ENCODE measurements at places on chromosomes 2 and 18. TPM values are rescaled to one million over a fixed set of nuclear protein-coding genes. Genes with fewer than 3 reads are reported as not detected.
A peak's percentile ranks its signal among the peaks of the same experiment; 100 is the strongest.

SATB2 gene
- 2.7 TPM for polyA plus RNA-seq

GALR1 gene
- polyA plus RNA-seq: not detected

GRCh38 chr2:199460101-199460671 lies 2.4 kb upstream of the SATB2 start:
- no peak for DNase-seq

- DNase-seq: peak; percentile 58
Observed at GRCh38 chr2:23617167-23617810, 232.3 kb downstream of the KLHL29 start.

FIGN gene
- 3.0 TPM for polyA plus RNA-seq

DNA sequence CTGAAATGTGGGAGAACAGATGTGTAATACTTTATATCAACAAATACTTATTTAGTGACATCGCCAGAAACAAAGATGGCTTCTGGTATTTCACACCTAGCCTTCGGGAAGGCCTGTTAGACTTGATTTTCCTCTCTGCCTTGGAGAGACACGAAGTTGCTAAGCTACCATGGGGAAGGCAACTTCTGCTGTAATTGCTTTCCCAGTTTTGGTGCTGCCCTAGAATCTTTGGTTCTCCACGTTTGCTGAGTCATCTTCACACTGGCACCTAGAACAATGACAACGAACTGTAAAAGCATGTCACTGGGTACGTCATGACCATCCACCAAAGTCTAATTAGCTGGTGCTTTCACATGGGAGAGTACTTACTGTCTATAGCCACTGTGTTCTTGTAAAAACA lies 58.7 kb upstream of the ACTR3 start:
- DNase-seq: no peak

GRCh38 chr2:48161628-48162027 lies 255.3 kb upstream of the FBXO11 start:
- no peak for DNase-seq

DSEL gene
- 19.9 TPM for polyA plus RNA-seq

CAPN13 gene
- not detected for polyA plus RNA-seq

- no peak for DNase-seq
Observed at GRCh38 chr2:55141572-55142413, 90.3 kb downstream of the CLHC1 start.

LINC00305 gene
- not detected for polyA plus RNA-seq

MYO7B gene
- 0.07 TPM for polyA plus RNA-seq

DOCK10 gene
- 62.7 TPM for polyA plus RNA-seq

- no peak for DNase-seq
Observed at GRCh38 chr18:54720620-54721019, 107.7 kb upstream of the RAB27B start.

DNA sequence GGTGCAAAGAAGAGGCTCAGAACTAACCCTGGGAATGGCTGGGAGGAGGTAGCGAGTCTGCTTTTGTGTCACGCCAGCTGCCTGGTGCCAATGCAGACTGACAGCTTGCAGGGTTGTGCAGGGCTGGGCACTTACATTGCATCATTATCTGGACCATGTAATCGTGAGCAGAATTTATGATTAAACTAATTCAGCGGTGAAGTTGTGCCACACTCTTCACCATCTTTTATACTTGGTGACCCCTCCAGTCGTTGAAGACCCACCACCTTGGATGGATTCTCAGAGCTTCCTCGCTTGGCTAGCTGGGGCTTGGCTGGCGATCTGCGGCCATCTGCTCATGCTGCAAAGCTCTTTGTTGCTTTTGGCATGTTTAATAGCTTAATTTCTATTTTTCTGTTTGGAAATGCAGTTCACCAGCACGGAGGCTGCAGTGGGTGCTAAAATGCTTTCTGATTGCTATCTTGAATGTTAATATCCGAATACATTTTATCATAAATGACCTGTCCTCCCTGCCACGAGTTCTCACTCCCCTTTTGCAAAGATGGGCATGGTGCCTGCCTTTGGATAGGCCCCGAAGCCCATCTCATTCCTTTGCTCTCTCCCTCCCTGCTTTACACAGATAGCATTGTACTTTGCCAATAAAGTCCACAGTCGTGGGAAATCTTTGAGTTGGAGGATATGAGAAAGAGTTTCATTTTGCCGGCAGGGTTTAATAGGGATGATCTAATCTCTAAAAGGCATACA lies 188.2 kb downstream of the PRKCE start:
- no peak for DNase-seq

GRCh38 chr2:98282109-98282508 lies 64.1 kb upstream of the CNGA3 start:
- no peak for DNase-seq

GRCh38 chr18:2923464-2923863 lies 76.7 kb downstream of the EMILIN2 start:
- DNase-seq: no peak

DNA sequence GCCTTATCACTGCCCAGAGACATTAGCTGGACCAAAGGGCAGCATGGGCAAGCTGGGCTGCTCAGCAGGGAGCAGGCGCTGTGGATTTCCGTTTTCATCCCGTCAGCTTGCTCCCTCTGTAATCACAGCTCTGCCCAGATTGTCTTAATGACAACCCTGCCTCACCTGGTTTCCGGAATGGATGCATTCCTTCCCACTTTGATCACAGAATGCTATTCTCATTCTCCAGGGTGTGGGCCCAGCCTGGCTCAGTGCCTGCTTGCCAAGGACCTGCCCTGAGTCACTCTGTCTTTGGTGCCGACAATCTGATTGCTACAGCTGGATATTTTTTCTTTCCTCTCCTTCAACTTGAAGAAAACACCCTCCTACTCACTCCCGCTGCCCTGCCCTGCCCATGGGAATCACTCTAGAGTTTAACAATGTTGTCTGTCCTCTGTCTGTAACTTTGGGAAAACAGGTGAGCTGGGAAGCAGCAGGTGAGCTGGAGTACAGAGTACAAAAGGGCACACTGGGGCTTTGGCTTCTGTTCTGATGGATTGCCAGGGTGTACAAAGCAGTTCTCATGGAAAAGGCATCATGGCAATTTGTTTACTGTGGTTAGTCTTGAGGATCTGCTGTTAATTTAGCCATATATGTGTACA lies 27.2 kb upstream of the FAM136A start:
- DNase-seq: no peak

PAIP2B gene
- polyA plus RNA-seq: 0.29 TPM

DLGAP1 gene
- 0.02 TPM for polyA plus RNA-seq

GRCh38 chr18:32378705-32379104 lies 92.0 kb downstream of the GAREM1 start:
- DNase-seq: no peak

DNA sequence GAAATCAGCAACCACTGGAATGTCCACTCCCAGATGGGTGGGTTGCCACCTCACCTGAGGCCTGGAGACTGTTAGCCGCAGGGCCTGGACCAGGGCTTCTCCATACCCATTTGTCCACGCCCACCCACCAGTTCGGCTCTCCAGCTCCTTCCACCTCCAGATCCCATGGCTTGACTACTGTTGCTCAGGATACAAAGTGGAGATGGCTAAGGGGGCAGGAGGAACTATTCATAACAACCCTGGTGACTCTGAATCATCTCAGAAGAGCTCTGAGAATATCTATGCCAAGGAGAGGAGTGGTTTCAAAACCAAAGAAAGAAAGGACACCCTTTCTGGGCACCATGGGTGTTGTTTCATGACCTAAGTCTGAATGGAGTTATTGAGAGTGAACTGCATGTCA lies 145.8 kb downstream of the LAMA3 start:
- DNase-seq: no peak

DNA sequence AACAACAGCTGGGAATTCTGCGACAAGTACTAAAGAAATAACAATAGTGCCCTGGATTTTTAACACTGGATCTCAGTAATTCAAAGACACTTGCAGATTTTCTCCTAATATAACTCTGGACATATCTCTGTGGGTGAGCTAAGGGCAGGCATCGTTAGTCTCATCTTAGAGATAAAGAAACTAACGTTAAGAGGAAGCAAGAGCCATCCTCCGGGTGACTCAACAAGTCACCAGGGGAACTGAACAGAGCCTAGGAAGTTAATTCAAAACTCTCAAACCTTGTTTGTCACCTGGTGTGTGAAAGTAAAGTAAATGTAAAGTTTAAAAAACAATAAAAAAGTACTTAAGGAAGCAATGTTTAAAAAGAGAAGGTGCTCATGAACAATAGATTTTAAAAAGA lies 41.6 kb upstream of the NRP2 start:
- DNase-seq: no peak

DNA sequence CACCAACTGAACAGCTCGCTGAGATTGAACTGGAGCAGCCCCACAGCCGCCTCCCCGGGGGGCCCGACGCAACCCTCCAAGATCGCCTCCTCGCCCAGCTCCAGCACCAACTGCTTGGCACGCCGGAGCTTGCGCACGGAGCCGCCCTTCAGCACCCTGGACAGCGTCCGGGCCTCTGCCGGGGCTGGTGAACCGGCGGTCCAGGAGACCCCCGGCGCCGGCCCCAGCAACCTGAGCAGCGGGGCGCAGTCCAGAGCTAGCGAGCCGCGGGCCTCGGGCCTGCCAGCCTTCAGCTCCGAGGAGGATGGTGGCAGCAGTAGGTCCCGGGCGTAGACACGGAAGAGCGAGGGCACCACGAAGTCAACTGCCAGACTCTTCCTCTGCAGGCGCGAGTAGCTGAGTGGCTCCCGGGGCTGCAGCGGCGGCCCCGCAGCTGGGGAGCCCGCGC lies 1.2 kb downstream of the ALK start:
- no peak for DNase-seq

- DNase-seq: no peak
Observed at GRCh38 chr2:143754742-143755141, 625.5 kb downstream of the ARHGAP15 start.

- no peak for DNase-seq
Observed at GRCh38 chr2:218577482-218578220, 9.0 kb downstream of the CNOT9 start.

GRCh38 chr18:23588836-23589560 lies 2.7 kb upstream of the NPC1 start:
- DNase-seq: no peak

Measured in BJ (cell line).